ENCODE measurements at places on chromosomes 2 and 18.

GRCh38 chr2:109351164-109351756 lies 222.3 kb downstream of the SH3RF3 start:
- DNase-seq = no peak

GRCh38 chr2:187826023-187826422 lies 271.8 kb upstream of the TFPI start:
- DNase-seq = no peak

DNA sequence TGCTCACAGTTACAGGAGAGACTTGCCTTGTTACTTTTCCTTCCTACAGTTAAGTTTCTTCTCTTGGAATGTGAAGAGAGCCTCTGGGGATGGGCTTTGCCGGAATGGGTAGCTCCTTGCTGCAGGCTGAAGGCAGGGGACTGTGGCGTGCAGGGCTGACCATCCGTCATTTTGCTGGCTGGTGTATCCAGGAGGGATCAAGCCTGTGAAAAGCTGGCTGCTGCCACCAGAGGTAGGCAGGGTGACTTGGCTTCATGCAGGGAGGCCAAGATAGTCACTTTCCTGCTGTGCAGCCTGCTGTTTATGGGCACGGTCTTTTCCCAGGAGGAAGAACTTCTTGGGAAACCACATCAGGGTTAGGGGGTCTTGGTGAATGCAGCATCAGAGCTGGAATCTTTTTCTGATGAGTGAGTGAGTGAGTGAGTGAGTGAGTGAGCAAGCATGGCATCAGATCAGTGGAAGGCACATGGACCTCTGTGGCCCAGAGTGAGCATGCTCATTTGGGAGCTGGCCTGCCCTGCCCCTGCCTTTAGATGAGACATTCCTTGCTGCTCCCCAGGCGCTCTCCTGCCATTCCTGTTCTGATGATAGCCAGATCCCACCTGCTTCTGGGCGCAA lies 33.0 kb downstream of the FHOD3 start:
- no peak for DNase-seq

DNA sequence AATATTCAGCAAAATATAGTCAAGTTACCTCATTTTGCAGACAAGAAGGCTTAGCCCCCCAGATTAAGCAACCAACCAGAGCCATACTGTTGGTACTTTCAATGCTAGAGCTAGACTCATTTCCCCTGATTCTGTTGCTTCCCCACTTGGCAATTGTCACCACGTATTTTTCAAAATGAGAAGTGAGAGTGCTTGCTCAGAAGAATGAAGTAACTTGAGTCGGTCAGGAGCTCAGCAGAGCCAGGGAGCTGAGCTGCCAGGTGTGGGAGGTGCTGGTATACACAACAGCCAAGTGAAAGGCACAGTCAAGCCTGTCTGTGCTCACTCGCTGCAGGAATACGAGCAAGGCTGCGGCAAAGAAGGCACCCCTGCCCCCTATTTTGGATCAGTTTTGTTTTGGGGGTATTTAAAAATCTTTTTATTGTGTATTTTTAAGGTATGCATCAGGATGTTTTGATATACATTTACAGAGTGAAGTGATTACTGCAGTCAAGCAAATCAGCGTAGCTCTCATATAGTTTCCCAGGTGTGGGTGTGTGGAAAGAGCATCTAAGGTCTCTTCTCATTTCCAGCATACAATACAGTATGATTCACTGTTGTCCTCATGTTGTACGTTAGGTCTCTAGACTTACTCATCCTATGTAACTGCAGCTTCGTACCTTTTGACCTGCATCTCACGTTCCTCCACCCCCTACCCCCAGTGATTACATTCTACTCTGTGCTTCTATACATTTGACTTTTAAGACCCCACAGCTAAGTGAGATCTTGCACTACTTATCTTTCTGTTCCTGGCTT lies 62.4 kb downstream of the MRPS9 start:
- DNase-seq = no peak

- DNase-seq = no peak
Observed at GRCh38 chr18:45957100-45957499, 10.0 kb downstream of the EPG5 start.

DNA sequence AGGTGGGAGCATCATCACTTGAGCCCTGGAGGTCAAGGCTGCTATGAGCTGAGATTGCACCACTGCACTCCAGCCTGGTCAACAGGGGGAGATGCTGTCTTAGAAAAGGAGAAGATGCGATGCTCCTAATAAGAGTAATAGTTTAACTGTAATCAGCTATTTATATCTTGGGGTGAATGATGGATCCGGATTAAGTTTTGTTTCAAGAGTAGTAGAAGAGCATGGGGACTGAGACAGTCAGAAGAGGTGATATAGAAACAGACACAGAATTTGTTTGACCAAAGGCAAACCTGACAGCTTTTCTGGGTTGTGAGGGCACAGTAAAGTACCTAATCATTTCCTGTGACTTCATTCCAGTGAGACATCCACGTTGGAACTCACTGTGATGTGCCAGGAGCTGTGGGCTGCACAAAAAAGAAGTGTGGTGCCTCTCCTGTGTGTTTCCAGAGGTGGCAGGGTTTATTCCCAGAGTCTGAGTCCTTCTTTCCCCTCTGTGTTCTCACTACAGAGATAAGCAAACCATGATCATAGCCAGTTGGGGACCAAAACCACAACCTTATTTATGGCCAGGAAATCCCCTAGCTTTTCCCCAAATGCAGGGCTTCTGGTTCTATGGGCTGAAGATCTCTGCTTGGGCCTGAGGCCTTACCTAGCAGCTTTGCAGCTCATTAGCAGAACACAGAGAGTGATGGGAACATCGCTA lies 113.7 kb downstream of the XRCC5 start:
- no peak for DNase-seq

- DNase-seq = no peak
Observed at GRCh38 chr18:78136986-78137385, 842.6 kb upstream of the SALL3 start.

GRCh38 chr2:103817746-103818145 lies 1036.2 kb upstream of the POU3F3 start:
- DNase-seq = no peak

- DNase-seq = no peak
Observed at GRCh38 chr2:241014764-241015163, 16.3 kb downstream of the SNED1 start.

GRCh38 chr18:27673861-27674260 lies 488.8 kb upstream of the CHST9 start:
- no peak for DNase-seq

DNA sequence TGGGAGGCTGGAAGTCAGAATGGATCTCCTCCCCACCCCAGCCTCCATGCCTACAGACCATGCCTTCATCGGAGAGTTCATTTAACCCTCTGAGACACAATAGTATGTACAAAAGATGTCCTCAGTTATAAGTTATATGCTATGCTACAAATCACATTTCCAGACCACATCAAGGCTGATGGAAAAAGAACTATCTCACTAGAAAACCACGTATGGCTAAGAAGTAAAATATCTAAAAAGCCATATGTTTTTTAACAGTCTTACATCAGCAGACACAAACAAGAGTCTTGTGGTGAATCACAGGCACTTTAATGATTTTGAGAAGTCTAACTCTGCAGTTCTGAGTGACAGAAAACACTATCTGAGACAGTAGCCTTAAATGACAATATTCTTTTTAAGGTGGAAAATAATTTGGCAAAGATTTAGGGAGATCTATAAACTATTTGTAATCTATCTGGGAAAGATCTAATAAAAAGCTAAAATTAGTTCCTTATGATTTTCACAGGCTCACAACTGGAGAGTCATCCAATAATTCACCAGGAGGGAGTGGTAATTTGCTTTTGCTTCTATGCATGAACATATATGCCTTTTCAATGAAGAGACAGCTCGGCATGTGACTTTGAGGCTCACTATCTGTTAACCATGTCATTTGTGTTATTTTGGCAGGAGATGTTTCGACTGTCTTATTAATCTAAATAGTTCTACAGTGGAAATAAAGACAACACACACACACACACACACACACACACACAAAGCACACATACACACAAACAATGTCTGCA lies 197.5 kb downstream of the IRS1 start:
- no peak for DNase-seq

- DNase-seq = no peak
Observed at GRCh38 chr2:221999717-222000116, 299.1 kb downstream of the PAX3 start.

DNA sequence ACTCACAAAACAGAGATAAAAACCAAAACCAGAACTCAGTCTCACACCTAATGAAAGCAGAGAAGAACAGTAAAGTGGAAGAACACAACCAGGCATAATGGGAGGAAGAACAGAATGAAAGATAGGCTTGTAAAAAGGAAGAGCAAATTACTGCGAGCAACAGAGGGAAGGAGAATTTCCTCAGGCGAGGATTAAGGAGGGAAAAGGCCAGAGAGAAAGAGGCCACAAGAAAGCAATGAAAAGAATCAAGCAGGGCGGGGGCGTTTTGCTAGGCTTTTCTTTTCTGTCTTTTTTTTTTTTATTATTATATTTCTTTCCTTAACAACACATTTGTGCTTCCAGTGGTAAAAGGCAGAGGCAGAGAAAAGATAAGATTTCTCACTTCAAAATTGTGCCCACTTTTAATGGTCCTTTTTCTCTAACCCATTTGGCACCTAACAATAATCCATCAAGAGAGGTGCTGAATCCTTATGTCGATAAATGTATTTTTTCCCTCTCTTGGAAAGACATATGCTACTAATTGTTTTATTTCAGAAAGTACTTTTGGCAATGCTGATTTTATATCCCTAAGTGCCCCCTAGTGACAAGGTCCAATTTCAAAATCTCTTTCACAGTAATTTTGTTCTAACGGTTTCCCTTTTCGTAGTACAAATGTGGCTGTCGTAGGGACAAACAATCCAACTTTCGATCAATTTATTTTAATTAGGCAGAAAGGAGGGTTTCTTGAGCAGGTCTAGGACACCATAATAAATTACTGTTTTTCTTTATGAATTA lies 138.7 kb upstream of the AQP4 start:
- DNase-seq = no peak

- DNase-seq = no peak
Observed at GRCh38 chr2:1283020-1283801, 130.1 kb upstream of the TPO start.

DNA sequence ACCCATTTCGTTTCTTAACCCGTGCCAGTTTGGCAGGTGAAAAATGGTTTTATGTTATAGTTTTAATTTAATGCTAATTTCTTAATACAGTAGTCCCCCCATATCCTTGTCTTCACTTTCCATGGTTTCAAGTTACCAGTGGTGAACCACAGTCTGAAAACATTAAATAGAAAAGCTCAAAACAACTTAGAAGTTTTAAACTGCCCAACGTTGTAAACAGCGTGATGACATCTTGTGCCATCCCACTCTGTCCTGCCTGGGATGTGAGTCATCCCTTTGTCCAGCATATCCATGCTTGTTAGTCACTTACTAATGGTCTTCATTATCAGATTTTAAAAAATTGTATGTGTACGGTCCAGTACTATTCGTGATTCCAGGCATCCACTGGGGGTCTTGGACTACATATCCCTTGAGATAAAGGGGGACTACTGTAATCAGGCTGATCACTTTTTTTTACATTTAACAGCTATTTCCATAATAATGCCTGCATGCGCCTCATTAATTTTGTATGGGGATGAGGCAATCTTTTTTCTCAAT lies 31.9 kb downstream of the SLC66A3 start:
- no peak for DNase-seq

GRCh38 chr2:119544075-119544938 lies at the start of gene CFAP221:
TSS of gene CFAP221 (plus strand) at chr2:119544449. CDS start at chr2:119546132, 1,683 bp downstream.
- DNase-seq = peak; percentile 37

GRCh38 chr18:32919799-32920198 lies 147.0 kb upstream of the KLHL14 start:
- DNase-seq = peak; percentile 7

DNA sequence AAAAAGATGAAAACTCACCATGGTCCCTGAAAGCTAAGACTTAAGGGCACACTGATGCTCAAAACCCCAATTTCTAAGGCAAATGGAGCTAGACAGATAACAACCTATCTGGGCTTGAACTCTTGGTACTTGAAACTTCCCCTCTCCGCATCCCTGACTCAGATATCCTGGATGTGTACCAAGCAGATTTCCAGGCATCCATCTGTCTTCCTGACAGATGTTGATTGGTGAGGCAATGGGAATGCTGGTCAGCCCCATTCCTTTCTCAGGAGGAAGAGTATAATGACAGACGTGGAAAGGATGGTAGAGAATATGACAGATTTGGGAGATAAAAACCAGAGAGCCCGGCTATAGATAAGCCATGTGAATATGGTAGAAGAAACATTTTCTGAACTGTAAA lies 69.2 kb downstream of the ADD2 start:
- DNase-seq = no peak

GRCh38 chr2:218187296-218188015 lies 20.7 kb upstream of the CXCR1 start:
- DNase-seq = no peak

GRCh38 chr2:126307740-126308139 lies 348.2 kb upstream of the GYPC start:
- no peak for DNase-seq

GRCh38 chr2:16973586-16974286 lies 308.1 kb upstream of the CYRIA start:
- DNase-seq = no peak

DNA sequence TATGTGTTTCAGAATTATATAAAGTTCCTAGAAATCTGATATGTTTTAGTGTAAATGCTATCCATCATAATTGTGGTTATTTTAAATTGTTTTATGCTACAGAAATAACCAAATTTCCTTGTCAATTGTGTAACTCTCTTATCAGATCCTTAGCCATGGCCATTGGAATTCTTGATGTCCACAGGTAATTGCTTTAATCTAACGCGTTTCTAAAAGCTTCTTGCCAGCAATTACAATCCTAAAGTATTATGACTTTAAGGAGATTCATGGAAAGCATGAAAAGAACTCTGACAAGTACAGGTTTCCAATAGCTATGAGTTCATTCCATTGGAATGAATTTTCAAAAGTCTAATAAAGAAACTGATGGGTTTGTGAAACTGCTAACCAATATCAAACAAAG lies 472.1 kb downstream of the ERBB4 start:
- DNase-seq = no peak

DNA sequence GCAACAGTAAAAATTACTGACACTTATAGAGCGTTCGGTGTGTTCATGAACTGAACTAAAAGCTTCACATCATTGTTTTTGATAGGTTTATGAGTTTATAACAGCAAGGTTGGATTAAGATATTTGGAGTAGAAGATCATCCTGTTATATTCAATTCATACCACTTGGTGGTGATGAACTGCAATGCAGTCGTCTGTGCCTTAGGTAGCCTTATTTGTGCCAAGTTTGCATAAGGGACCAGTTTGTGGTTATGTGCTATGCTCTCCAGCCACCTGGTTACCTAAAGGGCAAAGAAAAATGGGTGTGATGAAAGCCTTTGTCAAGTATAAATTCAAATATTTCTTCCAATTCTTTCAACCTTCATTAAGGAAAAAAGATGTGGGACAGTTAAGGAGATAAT lies 150.9 kb upstream of the KCNH7 start:
- peak; percentile 37 for DNase-seq

- DNase-seq = no peak
Observed at GRCh38 chr2:1891147-1891546, 146.8 kb upstream of the PXDN start.

DNA sequence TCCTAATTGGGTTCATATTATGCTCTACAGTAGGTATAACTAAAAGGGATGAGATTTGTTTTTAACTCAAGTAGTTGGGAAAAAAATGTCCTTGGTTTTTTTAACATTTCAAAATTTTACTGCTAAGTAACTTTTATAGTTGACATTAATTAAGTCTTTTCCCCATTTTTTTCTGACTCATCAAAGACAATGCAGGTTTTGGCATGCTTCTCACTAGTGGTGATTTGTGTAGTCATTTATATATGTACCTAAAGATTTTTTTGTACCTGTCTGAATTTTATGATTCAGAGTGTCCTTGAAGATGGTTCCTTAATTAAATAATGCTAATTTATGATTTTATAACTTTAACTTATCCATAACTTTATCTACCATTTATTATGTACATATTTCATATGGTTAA lies 882.3 kb upstream of the TMEFF2 start:
- DNase-seq = no peak

Data from NCI-H1105 (cell line).